ENCODE measurements at places on chromosomes 2 and 18.

GRCh38 chr2:137748533-137748932 lies 215.7 kb upstream of the HNMT start:
- DNase-seq, result no peak

- no peak for DNase-seq
These were observed 678.4 kb downstream of the ERBB4 start for GRCh38 chr2:211860224-211860623.

GRCh38 chr18:3903337-3903736 lies 453.4 kb downstream of the TGIF1 start:
- no peak for DNase-seq

DNA sequence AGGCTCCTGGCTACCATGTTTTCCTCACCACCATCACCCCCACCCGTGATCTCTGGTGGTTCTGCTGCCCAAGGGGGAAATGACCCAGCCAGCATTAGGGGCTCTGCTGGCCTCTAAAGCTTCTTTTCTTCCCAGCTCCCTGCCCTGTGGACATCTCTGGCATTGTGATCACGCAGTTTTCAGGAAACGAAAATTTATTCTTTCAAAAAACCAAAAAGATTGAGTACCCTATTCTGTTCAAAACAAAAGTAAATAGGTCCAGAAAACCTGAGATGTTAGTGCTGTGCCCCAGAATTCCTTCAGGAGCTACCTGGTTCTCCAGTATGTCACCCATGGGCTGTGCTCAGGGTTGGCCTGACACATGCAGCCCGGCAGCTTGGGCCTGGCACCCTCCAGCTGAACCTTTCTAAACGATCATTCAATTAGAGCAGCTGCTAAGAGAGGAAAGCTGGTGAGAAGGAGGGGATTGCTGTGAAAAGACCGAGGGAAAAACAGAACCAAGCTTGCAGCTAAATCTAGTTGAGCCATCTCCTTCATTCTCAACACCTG lies 157.5 kb downstream of the MGAT5 start:
- no peak for DNase-seq

DNA sequence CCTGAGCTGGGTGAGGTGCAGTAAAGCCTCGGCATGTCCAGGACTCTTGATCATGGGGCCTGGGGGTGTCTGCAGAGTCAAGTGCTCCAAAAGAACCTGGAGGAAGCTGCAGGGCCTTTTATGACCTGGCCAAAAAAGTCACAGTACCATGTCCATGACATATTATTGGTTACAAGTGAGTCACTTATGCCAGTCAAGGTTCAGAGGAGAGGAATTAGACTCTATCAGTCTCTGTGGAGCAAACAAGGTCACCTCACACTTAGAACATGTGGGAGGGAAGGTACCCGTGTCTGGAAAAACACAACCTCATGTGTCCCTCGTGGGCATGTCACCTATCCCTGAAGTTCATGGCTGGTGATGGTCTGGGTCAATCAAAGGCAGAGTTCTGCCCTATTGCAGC lies 465.7 kb downstream of the FBXO15 start:
- DNase-seq, result no peak

DNA sequence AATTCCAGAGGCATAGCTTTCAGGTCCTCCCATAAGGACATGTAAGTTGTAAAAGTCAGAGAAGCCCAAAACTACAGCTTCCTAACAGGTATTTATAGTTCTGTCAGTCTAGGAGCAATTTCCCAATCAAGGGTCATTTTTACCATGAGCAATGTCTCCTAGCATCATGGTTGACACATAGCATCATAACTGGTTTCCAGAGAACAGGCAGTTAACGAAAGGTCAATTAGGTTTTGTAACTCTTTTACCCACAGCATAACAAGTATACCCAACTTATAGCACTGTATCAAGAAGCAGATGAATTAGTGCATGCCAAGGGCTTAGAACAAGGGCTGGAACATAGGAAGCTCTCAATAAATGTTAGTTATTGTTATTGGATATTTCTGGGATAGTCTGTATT lies 110.1 kb downstream of the MREG start:
- no peak for DNase-seq

DNA sequence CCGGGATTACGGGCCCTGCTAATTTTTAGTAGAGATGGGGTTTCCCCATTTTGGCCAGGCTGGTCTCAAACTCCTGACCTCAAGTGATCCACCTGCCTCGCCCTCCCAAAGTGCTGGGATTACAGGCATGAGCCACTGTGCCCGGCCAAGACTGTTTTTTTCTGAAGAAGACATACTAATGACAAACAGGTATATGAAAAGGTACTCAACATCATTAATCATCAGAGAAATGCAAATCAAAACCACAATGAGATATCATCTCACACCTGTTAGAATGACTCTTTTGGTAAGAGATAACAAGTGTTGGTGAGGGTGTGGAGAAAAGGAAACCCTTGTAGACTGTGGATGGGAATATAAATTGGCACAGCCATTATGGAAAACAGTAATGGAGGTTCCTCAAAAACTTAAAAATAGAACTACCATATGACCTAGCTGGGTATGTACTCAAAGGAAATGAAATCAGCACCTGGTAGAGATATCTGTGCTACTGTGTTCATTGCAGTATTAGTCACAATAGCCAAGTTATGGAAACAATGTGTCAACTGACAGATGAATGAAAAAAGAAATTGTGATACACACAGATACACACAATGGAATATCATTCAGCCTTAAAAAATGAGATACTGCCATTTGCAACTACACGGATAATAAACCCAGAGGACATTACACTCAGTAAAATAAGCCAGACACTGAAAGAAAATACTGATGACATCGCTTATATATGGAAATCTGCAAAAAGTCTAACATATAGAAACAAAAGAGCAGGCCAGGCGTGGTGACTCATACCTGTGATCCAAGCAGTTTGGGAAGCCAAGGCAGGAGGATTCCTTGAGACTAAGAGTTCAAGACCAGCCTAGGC lies 20.8 kb downstream of the SOS1 start:
- no peak for DNase-seq

- no peak for DNase-seq
These were observed 26.5 kb downstream of the PPP4R3B start for GRCh38 chr2:55590810-55591440.

GRCh38 chr2:38178556-38179419 lies 102.8 kb upstream of the CYP1B1 start:
- DNase-seq, result no peak

DNA sequence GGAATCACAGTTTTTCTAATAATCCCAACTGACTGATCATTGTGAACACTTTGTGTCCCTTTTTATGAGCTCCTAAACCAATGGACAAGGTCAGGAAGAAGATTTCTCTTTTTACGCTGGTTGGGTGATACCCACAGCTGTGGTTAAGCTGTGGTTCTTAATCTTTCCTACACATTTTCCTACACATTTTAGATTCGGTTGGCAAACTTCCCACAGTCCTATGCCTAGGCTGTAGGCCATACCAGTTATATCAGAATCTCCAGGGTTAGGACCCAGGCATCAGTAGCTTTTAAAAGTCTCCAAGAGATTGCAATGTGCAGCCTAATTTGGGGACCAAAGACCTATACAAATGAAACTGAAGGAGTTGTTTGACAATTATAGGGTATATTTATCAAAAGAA lies 203.0 kb downstream of the SP3 start:
- DNase-seq, result no peak

- peak; percentile 30 for DNase-seq
These were observed at the start of gene PSMA8 for GRCh38 chr18:26133652-26134051. Gene PSMA8, plus strand, starts transcription at chr18:26133869. Its CDS starts 97 bp downstream, at chr18:26133966.

- no peak for DNase-seq
These were observed 95.3 kb upstream of the ALKAL2 start for GRCh38 chr2:383178-383577.

DNA sequence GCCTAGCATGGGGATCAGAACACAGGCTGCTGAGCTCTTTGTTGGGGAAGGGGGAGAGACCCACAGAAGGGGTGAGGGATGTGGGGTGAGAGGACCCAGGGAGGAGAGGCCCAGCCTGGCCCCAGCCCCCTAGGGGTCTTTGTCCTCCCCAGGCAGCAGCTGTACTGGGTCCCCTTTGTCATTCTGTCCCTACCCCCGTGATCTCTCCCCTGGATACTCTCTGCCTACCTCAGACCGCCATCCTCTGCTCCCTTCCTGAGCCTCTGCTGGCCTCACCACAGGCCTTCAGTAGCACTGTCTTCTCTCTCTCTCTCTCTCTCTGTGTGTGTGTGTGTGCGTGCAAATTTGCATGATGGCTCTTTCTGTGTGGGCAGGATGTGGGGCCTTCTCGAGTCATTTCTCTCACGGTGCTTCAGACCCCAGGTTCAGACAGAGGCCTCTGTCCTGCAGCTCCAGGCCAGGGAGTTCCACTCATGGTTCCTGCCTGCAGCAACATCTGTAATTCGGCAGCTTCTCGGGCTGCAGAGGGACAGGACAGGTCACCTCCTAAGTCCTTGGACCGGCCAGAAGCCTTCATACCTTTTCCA lies 1.4 kb downstream of the PSD4 start:
- DNase-seq, result peak; percentile 61

DNA sequence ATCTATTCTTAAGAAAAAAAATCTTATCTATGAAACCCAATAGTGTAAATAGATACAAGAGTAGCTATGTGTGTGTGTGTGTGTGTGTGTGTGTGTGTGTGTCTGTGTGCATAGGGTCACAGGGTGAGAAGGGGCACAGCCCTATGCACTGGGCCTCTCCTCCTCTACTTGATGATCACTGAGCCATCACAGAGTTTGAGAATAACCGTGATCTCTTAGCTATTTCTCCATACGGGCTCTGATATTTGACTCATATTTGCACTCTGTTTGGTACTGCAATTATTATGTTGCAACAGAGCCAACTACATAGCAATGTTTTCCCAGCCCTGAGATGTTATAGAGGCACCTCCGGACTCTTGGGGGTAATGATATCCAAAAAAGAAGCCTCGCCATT lies 28.8 kb upstream of the SLC40A1 start:
- no peak for DNase-seq

GRCh38 chr2:44772131-44772530 lies 169.4 kb upstream of the SIX3 start:
- DNase-seq, result no peak
